ENCODE measurements at places on chromosomes 12 and 14.

GRCh38 chr14:39582028-39582654, 149.9 kb upstream of the FBXO33 start:
- no peak for DNase-seq

DNA sequence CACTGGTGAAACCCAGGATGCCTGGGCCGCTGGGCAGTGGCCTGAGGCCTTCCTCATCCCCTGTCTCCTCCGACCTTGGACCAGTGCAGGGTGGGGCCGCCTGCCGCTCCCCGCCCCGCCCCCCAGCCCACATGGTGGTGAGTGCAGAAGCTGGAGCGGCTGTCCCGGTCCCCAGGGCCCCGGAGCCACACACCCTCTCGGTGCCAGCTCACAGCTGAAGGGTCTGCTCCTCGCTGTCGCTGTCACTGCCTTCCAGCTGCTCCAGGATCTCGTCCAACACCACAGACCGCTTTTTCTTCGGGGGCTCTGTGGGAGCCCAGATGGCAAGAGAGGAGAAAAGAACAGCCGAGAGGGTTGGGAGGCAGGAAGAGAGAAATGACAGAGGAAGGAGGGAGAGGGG, 143.1 kb downstream of the RBM19 start:
- no peak for DNase-seq

DNA sequence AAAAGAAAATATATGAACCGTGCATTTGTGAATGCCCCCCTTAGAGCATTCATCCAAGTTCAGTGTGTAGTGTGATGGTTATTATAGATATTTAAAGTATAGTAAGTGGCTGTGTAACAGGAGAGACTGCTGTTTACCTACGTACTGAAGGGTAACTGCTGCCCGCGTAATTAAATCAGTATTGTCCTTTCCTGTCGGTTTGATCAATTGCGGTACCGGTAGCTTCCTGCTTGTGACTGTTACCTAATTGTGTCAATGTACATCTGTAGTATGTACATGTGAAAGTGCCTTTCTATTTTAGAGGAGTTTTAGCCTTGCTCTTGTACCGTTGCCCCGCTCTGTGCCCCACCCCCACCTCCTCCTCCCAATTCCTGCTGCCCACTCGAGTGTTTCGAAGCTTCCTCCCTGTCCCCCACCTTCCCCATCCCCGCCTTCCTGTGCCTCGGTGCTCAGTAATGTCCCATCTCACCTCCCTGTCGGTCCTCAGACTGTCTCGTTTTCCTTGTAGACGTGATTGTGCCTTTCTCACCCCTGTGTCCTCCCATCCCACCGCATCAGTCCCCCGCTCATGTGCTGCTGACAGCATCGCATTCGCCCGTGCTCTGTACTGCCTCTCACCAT, 75.0 kb downstream of the KICS2 start:
- DNase-seq = no peak

DNA sequence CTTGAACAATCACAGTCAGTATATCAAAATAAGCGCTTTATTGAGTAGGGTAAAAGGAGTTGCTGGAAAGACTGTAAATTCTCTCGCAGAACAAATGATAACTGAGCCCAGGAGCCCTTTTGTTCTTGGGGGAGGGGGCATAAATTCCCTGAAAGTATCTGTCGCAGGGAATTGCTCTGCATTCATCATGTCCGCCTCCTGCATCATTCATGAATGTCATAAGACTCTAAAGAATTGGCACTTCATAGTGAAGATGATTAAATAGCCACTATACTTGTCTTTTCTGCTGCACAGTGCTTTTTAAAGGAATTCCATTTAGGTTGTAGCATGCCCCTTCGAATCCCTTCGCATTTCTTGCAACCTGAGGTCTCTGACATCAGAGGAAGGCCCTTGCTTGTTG, 762.3 kb downstream of the DIO2 start:
- no peak for DNase-seq

DNA sequence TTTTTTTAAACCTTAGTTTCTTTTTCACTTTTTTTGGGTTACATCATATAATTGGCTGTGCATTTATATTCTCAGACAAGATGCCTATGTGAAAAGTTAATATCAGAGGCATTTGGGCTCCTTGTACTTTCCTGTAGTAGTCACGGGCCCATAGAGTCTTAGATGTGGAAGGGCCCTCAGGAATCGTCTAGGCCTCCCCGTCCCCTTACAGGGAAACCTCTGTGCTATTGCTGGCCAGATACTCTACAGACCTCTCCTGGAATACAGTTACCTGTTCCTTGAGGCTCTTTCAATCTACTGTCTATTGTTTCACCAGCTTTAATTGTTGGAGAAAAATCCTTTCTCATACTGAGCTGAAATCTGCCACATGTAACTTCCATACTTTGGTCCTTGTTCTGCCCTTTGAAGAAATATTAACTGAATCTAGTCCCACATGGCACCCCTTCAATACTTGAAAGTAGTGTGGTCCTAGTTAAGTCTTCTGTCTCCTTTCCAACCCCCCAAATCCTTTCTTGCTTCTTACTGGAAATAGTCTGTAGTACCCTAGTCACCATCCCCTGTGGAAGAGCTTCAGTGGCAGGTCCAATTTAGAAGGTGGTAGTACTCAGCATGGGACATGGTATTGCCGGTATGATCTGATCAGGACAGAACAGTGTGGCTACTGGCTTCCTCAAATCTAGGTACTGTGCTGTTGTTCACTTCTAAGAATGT, 3.1 kb downstream of the ATP23 start:
- DNase-seq = no peak

DNA sequence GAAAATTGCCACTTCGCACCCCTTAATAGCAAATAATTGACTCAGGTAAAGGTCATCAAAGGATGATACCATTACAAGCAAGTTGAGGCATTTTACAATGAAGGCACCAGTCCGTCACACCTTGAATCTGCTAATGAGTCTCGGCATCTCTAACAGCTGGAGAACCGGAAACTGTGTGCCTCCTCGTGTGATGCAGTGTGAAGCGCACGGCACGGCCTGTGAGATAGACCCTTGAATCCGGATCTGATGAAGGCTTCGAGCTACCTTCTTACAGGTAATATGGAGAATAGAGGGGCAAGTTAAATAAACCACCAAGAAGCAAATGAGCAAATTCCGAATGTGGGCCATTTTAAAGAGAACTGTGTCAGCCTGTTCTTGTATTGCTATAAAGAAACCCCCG, 19.8 kb upstream of the TUBA1A start:
- no peak for DNase-seq

DNA sequence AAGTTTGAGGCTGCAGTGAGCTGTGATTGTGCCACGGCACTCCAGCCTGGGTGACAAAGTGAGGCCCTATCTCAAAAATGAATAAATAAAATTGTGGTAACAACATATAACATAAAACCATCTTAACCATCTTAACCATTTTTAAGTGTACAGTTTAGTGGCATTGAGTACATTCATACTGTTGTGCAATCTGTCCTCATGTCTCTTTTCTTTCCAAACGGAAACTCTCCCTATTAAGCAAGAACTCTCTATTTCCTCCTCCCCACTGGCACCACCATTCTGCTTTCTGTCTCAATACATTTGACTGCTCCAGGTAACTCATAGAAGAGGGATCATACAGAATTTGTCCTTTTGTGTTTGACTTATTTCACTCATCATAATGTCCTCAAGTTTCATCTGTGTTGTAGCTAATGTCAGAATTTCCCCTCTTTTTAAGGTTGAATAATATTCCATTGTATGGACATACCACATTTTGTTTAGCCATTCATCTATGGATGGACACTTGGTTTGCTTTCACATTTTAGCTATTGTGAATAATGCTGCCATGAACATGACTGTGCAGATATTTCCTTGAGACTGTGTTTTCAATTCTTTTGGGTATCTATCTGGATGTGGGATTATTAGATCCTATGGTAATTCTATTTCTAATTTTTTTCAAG, 4.4 kb upstream of the MARK3 start:
- DNase-seq = no peak

DNA sequence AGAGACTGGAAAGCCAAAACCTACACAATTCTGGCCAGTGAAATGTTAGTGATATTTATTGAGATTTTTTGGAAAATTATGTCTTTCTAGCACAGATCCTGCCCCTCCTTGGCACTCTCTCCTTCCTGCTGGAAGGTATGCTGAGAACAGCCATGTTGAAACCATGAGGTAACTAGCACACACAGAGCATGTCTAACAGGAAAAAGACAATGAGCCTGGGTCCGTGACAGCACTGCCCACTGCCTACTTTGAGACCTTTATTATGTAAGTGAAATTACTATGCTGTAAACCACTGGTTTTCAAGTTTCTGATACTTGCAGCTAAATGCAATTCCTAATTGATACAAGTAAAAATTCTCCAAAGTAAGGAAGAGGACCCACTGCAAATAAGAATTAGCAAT, 81.6 kb upstream of the SINHCAF start:
- no peak for DNase-seq

GRCh38 chr12:52145228-52146088, 46.4 kb downstream of the KRT80 start:
- no peak for DNase-seq

GRCh38 chr14:49792618-49793017, 24.7 kb downstream of the KLHDC2 start:
- DNase-seq = no peak

DNA sequence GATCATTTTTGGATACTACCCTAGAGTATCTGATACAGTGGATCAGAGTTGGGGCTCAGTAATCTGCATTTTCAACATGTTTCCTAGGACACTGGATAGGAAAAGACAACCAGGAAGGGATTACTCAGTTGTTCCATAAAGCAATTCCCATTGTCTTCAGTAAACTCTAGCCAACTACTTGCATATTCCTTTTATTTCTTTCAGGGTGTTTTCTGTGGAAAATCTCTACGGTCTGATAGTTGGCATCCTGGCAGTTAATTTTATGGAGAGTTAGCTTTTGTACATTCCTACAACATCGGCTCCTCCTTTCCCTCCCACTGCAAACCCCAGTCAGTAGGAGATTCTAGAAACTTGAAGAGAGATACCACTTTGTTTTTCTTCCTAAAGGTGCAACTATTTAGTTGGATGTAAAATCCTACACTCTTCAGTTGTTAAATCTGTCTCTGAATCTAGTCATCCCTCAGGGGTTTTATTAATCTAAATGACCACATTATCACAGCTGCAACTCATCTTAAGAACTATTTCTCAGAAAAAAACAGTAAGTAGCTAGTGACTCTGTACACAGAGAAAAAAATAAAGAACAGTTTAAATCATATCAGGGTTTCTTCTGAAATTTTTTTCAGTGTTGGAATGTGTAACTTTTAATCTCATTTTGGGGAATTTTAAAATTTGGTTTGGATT, 103.9 kb downstream of the PDE3A start:
- no peak for DNase-seq

GRCh38 chr12:62604373-62604772, 137.7 kb downstream of the MON2 start:
- no peak for DNase-seq

DNA sequence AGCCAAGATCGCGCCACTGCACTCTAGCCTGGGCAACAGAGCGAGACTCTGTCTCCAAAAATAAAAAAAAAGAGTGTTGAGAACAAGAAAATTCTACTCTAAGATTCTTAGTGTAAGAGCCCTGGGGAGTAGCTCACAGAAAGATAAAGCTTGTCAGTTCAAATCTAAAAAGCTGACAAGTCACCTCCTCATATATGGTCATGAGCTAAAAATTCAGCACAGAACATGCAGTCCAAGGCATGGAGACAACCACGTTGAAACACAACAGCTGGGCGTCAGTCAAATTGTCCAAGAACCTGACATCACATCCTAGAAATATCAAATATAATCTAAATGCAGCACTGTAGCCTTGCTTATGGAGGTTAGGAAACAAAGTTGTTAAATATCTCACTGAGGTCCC, 47.8 kb downstream of the CLIP1 start:
- DNase-seq = no peak

DNA sequence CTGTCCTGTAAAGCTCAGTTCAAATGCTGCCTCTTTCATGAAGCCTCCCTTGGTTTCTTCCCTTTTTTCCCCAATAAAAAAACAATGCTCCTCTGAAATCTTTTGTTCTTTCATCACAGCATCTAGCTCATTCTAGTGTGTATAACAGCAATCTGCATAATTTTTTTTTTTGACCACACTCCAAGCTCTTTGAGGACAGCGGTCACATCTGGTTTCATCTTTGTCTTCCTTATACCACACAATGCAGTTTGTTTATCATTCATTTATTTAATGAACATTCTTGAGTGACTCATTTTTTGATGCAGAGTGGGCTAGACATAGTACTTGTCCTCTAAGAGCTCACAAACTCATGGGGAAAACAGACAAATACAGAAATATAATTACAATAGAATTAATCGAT, 7.3 kb downstream of the GNG2 start:
- no peak for DNase-seq

- DNase-seq = no peak
Observed at GRCh38 chr14:55582746-55583145, 2.7 kb downstream of the KTN1 start.
